ENCODE measurements at places on chromosomes 7 and 10. TPM values are rescaled to one million over a fixed set of nuclear protein-coding genes. Genes with fewer than 3 reads are reported as not detected.

GRCh38 chr10:71134732-71135211, 77.6 kb upstream of the UNC5B start:
- DNase-seq = no peak

The EPHA1 gene
- 14.4 TPM for total RNA-seq

DNA sequence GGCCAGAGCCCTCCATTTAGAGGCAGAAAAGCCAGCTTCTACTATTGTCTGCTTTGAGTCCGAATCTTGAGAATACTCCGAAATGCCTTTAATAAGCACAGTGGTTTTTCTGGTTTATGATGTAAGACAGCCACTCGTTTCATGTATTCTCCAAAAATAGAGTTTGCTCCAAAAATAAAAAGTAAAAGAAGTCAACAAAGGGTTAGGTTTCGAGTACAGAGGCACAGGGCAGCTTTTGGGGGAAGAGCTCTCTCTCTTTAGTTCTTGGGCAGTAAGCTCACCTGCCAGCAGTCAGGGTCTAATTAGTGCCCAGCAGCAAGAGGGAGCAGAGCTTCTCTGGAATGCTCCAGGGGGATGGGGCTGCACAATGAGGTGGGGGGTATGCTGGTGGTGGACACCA, 20.2 kb downstream of the CREB3L2 start:
- DNase-seq = no peak

DNA sequence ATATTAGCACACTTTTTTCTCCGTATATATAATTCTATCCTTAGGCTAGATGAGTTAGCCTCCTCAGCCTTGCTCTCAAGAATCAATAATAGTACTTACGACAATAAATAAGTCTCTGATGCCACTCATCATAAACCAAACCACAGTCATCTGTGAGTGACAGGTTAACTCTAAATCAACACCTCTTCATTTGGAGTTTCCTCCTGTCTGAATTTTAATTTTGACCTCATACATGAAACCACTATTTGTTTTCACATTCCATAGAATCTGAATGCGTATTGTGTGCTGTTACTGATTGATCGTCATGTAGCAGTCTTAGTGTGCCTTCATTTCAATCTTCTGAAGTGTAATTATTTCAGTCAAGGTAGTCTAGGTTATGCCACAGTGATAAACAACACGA, 85.8 kb downstream of the HGF start:
- no peak for DNase-seq

DNA sequence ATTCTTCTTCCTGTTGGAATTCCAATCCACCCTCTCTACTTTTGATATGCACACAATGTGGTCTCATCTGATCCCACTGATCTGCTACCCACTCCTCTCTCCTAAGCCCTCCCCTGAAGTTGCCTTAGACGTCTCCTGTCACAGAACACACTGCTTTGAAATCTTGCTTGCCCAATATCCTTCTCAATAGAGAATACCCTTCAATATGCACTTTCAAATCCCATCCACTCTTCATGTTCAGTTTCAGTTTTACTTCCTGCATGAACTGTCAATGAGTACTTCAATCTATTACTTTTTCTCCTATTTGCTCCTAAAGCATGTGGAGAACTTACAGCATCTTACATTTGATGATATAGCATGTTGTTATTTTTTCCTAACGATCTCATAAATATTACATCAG, 93.5 kb downstream of the UPF2 start:
- no peak for DNase-seq

The CPA5 gene
- total RNA-seq = not detected

DNA sequence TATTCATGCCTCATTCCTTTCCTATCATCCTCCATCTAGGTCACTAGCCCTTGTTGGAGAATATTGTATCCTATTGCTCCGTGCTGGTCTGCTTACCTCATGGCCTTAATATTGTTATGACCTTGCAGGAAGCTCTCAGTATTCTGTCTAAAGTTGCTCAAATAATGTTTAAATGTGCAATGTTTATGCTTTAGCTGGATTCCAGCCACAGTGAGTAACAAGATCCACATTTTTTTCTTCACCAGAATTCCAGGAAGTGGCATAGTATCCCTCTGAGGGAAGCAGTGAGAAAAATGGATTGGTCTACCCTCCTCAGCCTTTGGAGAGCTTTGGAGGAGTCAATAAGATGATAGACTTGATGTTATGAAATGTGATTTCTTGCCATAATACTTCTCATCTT, 402.6 kb downstream of the NRG3 start:
- no peak for DNase-seq

DNA sequence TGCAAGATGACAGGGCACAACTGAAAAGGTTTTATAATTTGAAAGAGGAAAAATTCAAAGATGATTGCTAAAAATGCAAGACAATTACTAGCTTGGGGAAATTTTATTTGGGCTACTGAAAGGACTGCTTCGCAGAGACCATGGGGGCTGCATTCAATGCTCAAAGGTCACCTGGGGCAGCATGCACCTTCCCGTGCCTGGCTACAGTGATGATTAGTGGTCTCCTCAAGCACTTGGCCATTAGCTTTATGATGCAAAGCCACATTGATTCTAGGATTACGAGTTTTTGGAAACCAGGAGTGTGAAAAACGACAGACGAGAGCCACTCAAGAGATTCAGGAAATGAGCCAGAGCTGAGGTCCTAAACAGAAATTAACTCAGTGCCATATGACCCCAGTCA, 764.6 kb downstream of the PHTF2 start:
- no peak for DNase-seq

The DDX50 gene
- total RNA-seq = 32.8 TPM

DNA sequence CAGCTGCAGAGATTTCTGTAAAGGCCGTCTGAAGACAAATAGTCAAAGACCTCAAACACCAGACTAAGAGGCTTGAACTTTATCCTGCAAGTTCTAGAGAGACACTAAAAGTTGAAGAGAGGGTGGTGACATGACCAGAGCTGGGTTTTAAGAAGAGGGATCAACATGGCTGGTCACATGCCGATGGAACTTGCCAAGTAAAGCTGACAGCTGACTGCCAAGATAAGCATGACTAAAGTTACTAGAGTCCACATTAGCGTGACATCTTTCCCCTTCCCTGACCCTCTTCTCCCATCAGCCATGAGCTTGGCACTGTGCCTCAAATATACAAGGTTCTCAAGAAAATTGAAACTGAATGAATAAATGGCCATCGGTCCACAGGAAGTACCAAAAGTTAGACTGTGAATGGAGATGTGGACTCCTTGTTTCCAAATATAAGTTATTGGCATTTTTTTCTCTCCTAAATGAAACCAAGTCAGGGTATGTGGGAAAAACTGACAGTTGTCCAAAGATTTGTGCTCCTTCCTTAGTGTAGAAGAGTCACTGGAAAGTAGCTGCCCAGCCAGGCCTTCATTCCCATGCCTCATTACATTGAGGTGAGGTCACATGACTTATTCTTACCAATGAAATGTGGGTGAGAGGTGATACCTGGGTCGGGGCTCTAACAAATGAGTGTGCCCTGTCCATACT, 24.5 kb downstream of the XPNPEP1 start:
- DNase-seq = peak; percentile 66

The AGBL3 gene
- total RNA-seq = 1.7 TPM

- peak; percentile 37 for DNase-seq
Measured at GRCh38 chr7:93890041-93890463, 501 bp downstream of the TFPI2 start.

The ADCK2 gene
- total RNA-seq = 32.3 TPM

The LARP4B gene
- total RNA-seq = 50.6 TPM

Measured in epithelial cell of proximal tubule (primary cell).